CD4-positive, alpha-beta memory T cell (primary cell): ENCODE measurements at places on chromosomes 7 and 10.

- no peak for DNase-seq
Observed at GRCh38 chr7:95871075-95871848, 98.9 kb downstream of the DYNC1I1 start.

DNA sequence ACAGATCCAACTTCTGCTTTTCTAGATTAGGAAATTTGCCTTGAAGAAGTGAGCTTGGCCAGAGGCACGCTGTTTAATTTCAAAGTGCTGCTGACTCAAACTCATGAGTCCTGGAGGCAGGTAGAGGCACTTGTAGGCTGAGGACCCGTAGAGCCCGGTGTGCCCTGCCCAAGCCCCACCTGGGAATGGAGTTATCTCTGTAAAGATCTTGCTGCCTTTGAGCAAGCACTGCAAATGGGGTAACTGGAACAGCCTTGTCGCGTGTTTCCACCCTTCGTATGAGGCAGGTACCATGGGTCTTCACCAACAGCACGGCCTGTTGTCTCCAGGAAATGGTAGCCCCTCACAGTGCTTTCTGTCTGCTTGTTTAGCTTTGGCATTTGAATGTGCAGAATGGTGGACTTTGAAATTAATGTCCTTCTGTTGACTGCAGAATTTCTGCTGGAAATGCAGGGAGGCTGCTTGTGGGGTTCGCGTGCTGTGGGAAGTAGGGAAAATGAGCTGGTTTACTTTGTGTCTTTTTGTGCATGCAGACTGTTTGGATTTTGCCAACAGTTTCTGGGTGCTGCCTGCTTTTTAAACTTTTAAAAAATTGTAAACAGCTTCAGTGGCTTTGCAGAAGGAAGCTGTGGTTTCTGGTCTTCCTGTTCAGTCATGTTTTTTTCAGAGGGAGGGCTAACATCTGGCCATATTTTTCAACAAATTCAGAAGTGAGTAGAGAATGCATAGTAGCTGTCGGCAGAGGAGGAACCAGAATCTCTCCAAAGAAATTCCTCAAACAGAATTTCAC, 27.2 kb downstream of the CCM2 start:
- DNase-seq = peak; percentile 65

DNA sequence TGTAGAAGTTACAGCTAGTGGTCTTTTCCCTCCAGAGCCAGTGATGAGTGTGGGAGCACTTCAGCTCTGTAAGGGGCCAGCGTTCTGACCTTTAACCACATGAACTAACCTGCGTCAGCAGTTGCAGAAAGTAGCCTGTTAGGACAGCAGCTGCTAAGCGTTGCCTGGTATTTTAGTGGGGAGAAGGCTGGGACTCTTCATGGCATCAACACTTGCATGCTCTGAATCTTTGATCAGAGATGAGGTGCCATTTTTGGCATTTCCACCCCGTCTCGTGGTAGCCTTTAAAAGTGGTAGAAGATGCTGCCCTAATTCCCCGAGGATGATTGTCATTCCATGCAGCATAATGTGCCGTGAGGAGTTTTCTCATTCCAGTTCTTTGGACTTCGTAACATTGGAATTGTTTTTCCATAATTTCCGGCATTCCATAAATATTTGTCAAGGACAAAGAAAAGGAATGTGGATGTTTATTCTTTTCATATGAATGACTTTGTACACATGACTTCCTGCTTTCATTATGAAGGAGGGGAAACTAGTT, 92.2 kb downstream of the AVL9 start:
- DNase-seq = no peak

- DNase-seq = no peak
Observed at GRCh38 chr7:22700559-22701002, 26.4 kb upstream of the IL6 start.

DNA sequence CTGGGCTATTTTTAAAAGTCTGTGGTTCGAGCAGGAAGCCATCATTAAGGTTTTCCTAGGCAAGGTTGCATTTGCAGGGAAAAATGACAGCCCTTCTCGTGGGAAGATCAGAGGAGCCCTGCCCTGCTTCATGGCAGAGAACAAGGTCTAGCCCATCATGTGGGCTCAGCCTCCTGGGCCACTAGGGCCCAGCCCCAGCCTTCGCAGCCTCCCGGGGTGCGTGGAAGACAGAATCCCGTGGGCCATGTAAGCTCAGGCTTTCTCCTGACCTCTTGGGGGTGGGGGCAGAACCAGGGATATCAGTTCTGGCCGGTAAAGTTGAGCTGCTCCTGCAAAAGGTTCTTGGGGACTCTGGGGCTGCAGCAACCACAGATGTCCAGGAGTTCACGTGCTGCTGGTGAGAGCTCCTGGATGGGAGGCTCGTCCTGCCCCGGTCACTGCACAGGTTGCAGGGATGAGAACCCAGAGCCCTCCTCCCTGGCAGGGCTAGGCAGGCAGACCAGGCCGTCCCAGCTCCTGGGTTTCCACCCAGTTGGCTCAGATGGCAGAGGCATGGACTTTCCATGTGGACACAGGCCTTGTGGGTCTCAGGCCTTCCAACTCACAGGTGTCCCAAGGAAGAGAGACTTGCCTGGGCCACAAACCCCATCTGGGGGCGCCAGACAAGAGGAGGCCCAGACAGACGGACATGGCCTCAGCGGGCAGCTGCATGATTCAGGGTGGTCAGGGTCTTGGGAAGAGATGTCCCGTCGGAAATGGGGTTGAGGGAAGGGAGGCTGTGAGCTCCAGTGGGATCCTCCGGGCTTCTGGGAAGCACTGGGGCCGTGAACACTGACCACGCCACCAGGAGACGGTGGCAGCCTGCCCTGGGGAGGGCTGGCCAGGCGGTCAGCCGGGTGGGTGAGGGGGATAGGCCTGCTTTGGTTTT, 126.2 kb downstream of the NEURL1 start:
- DNase-seq = no peak
